ENCODE measurements at places on chromosomes 13 and 19. TPM values are rescaled to one million over a fixed set of nuclear protein-coding genes. Genes with fewer than 3 reads are reported as not detected.

Gene TRPC4
- total RNA-seq: not detected

Gene IGFL3
- not detected for total RNA-seq

Gene KLHL26
- 7.9 TPM for total RNA-seq

Gene ZNF540
- total RNA-seq: not detected

Measured in Caco-2 (cell line).